ENCODE measurements at places on chromosomes 4 and X.

- DNase-seq, result no peak
Measured at GRCh38 chrX:120759685-120760084, 116.0 kb downstream of the CT47B1 start.

DNA sequence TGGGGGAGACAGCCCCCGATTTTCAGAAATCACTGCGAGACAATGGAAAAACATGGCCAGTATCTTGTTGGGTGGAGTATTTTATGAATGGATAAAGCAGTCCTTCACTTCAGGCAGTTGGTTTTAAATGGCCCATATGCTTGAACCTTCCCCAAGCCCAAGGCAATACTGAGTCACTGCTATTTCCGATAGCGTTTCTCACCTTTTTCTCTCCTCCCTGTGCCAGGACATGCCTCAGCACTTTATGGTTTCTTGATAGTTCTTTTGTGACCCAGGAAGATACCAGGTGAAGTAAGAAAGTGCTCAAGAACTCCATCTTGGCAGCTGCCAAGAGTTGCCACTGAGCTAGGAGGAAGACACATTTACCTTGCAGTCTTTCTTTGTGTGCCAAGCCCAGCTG is 26.8 kb upstream of the ESX1 start:
- DNase-seq, result no peak

- DNase-seq, result no peak
Measured at GRCh38 chrX:115589419-115589818, 28.4 kb downstream of the PLS3 start.

GRCh38 chrX:13220916-13221315 is 98.9 kb downstream of the ATXN3L start:
- no peak for DNase-seq

GRCh38 chr4:186587416-186588018 is 32.1 kb upstream of the MTNR1A start:
- peak; percentile 55 for DNase-seq

GRCh38 chr4:137677863-137678262 is 145.6 kb upstream of the PCDH18 start:
- DNase-seq, result no peak

DNA sequence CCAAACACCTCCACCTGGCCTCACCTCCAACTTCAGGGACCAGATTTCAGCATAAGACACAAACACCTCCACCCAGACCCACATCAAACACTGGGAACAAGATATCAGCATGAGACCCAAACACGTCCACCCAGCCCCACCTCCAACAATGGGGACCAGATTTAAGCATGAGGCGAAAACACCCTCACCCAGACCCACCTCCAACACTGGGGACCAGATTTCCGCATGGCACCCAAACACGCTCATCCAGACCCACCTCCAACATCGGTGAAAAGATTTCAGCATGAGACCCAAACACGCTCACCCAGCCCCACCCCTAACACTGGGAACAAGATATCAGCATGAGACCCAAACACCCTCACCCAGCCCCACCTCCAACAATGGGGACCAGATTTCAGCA is 210.0 kb downstream of the ASMT start:
- DNase-seq, result no peak

DNA sequence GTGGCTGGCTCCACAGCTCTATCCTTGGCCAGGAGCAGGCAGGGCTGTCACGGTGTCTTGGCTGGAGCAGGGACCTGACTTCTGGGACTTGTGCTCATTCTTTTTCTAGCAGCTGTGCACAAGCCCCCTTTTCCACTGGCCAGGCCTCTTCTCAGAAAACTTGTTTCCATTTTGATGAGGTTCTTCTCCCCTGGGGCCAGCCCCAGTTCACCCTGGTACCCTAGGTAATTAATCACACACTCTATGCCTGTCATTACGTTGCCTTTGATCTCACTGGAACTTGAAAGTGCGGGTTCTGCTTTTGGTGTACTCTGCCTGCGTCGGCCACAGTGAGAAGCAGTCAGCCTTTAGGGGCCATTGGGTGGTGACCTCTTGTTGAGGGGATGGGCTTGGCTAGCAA is 26.6 kb downstream of the DRD5 start:
- DNase-seq, result no peak

GRCh38 chr4:166335256-166335938 is 462.4 kb downstream of the TLL1 start:
- DNase-seq, result no peak

- DNase-seq, result no peak
Measured at GRCh38 chr4:181536811-181537434, 706.3 kb upstream of the TENM3 start.

DNA sequence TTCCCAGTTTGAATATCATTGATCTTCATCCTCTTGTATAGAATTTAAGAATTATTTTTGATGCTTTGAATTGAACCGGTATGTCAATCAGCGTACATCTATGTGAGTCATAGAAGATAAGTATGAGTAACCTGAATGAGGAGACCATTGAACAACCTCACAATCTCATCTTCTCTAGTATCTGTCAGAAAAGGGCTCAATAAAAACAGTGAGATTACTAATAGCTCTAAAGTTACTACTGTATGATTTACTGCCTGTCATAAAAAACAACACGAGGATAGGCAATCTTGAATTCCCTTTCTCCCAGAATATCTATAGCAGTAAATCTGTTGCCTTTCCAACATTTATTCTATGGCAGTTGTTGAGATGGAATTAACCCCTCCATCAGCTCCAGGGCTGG is 36.1 kb downstream of the PHOX2B start:
- DNase-seq, result no peak

DNA sequence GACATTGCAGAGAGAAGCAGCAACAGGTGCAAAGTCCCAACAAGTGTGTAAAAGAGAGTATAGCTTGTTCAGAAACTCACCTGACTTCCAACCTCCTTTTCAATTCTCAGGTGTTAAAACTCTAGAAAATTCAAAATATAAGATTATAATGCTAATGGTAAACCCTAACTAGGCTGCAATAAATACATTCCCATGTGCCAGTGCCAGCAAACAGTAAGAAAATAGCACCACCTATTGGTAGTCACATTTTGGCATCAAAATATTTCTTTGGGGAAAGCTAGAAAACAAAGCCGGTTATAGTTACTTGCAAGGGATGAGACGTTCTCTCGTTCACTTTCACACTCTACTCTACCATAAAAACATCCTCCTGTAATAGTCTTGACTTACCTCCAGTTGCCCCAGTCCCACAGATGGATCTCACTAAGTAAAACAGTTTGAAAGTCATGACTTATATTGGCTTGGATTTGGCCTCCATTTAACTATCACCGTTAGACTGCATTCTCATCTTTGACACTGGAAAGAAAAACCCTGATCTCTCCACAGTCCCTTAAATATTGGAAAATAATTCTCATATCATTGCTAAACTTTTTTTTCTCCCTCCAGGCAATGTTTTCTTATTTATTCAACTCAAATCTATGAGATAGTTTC is 9.6 kb downstream of the BMP3 start:
- DNase-seq, result peak; percentile 24

Data from activated CD4-positive, alpha-beta T cell treated with anti-CD3 and anti-CD28 coated beads, Interleukin-10, Interleukin-2, amounts not matched to agents 100 ng/mL and 50 ng/mL, durations not matched to agents 16 hours and 8 hours (primary cell).